ENCODE measurements at places on chromosomes 5 and 9. TPM values are rescaled to one million over a fixed set of nuclear protein-coding genes. Genes with fewer than 3 reads are reported as not detected.

Gene SLC36A3
- not detected for total RNA-seq

Gene SEC61B
- total RNA-seq = 58.6 TPM

Gene RAPGEF6
- 18.1 TPM for total RNA-seq

Gene SLC34A1
- total RNA-seq = 0.39 TPM

Gene FAM170A
- total RNA-seq = not detected

DNA sequence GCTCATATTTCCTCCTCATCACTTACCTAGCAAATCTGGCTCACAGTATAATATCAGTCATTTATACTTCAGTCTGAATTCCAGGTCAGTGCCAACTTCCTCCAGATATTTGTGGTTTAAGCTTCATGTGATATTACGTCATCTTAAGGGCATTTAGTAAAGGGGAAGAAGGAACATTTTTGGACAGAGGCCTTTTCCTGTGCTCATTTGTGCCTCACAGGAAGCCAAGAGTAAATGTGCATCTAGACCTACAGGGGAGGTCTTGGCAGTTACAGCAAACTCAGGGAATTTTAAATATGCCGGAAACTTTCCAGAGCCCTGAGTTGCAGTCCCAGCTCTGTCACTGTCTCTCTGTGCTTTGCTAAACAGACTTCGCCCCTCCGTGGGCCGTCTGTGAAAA lies 12.3 kb upstream of the KCNIP1 start:
- DNase-seq = peak; percentile 31

DNA sequence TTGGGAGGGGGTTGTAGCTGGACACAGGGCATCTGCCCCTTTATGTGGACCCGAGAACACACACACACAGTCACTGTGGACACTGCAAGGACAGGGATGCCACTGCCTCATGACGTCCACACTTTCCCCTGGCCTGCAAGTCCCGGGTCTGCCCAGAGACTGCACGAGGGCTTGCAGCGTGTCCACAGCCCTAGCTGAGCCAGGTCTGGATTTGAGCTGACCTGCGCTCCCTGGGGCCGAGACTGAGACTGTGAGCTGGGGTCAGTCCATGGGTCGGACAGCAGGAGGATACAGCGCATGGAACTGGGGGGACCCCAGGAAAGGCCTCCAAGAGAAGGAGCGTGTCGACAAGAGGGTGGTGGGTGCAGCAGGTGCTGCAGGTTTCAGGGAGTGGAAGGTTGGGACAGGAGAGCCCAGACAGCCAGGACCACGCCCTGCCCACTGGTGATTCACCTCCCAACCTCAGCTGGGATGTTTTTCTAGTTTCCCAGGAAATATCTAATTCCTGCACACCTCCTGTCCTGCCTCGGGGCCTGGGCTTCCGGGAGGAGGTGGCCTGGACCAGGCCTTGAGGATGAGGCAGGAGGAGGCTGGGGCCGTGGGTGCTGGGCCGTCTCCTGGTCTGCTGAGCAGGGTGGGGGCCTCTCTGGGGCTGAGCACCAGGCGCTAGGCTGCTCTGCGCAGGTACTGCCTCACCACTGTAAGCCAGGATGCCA lies 806 bp upstream of the RNF224 start:
- no peak for DNase-seq

DNA sequence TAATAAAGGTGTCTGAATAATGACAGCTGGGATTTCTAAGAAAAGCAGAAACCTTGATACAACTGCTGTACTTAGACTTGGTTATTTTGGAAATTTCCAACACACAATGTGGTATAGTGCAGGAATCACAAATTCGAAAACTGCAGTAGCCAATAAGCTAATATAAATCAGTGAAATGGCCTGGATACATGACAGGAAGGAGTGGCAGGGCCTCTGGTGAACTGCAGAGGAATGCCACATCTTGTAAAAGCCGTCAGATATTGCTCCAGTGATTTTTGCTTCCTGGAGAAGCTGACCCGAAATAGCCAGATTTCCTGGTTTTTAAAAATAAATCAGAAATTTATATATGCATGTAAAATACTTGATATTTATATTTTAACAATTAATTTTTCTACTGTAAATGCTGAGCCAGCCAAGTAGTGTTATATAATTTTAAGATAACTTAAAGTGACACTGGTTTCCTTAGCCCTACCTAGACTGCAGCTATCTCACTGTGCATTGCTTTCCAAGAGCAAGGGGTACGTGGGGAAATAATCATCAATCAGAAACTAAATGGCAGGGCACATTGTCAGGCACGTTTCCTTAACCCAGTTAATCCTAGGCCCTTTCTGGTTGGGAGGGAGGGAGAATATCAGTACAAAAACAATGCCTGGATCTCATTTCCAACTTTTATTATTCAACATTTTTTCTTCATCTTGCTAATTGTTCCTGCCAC lies 182.4 kb downstream of the RASEF start:
- DNase-seq = no peak

DNA sequence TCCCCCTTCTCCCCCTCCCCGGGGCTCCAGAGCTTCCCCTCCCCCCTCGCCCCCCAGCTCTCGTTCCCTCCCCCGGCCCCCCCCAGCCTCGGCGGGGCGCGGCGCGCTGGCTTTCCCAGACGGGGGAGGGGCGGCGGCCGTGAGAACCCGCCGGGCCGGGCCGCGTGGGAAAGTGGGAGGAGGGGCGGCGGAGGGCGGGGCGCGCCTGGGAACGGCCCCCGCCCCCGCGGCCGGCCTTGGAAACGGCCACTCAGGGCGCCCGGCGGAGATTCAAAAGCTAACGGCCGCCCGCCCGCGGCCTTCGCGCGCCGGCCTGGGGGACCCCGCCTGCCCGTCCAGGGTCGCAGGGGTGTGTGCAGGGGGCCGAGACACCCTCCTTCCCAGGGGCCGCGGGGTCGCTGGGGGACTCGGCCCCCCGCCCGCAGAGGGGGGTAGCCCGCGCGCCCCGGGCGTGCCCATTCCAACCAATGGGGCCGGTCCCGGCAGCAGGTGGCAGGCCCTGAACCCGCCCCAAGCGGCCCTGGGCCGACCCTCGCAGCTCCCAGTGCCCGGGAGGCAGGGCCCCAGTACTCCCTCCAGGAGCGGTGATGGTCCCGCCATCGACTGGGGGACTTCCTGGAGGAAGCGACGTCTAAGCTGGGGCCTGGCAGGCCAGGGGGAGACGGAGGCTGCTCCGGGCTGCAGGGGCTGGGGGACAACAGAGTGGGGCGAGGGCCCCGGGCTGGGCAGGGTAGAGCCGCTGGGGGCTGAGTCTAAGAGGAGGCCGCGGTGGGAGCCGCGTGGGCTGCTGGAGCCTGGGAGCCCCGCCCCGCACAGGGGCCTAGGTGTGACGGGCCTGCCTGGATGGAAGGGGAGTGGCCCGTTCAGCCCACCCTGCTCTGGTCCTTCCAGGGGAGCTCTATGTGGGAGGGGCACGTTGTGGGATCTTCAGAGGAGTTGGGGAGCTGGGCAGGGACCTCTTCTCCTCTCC lies 14.2 kb upstream of the NRARP start:
- peak; percentile 16 for DNase-seq

GRCh38 chr5:25119650-25120049 lies 474.9 kb upstream of the CDH10 start:
- DNase-seq = no peak

GRCh38 chr5:13027874-13028273 lies 916.6 kb downstream of the DNAH5 start:
- no peak for DNase-seq

- no peak for DNase-seq
Observed at GRCh38 chr5:53323943-53324642, 156.3 kb upstream of the FST start.

- DNase-seq = no peak
Observed at GRCh38 chr5:80960531-80961375, 590 bp downstream of the RASGRF2 start.

DNA sequence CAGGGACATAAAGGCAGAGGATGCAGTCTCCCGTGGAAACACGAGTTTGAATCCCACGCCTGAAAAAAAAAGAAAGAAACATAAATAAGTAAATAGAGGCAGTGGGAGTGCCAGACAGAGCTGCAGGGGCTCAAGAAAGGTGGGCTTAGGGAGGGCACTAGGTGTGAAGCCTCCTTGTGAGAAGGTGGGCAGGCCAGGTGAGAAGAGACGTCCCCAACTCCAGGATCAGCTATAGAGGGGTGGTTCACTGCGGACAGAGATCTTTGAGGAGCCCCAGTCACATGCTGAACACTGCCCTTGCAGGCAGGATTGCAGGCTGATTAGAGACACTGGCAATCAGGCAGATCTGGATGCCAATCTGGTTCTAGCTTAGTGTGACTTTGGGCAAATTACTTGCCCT lies 172.1 kb downstream of the RGS3 start:
- DNase-seq = no peak

DNA sequence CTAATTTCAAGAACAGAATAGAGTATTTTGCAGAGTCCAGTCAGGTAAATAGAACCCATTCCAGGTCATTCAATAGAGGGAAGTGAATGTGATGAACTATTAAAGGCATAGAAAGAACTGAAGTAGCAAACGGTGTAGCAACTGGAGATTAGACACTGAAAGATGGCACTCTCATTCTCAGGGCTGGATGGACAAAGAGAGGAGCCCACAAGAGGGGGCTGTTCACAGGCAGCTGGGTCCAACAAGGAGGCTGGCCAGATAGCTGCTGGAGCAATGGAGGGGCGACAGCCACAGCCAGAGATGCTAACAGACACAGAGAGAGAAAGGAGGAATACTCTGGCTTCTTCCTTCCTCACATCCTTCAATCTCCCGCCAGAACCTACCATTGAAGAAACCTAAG lies 93.1 kb upstream of the SMARCA2 start:
- DNase-seq = no peak

GRCh38 chr5:132497488-132497997 lies 7.0 kb upstream of the IRF1 start:
- peak; percentile 91 for DNase-seq

DNA sequence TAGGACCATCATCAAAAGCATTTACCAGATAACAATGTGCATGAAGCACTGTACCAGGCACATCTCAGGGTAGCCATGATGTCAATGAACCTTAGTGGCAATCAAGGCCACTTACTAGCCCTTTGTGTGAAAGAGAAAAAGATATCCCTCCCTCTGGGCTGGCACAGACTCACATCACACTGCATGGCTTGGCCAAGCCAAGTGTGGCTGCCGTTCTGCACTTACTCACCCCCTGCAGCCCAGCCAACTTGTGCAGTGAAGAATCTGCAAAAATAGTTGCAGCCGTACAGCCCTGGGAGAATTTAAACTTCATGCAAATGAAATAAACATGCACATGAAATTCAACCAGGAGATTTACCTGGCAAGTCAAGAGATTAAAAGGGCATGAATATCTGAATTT lies 333.5 kb downstream of the DEPDC1B start:
- DNase-seq = no peak

DNA sequence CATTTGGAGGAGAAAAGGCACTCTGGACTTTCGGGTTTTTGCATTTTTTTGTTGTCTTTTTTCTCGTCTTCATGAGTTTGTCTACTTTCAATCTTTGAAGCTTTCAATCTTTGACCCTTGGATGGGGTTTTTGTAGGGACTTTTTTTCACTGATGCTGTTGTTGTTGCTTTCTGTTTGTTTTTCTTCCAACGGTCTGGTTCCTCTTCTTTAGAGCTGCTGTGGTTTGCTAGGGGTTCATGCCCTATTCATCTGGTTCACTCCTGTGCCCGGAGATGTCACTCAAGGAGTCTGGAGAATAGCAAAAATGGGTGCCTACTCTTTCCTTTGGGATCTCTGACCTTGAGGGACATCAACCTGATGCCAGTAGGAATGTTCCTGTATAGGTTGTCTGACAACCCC lies 378.6 kb upstream of the TYRP1 start:
- DNase-seq = no peak

GRCh38 chr9:93147632-93148031 lies 13.6 kb upstream of the NINJ1 start:
- no peak for DNase-seq

- DNase-seq = no peak
Observed at GRCh38 chr9:133396952-133397351, 20.8 kb downstream of the STKLD1 start.

GRCh38 chr9:130531670-130532069 lies 47.7 kb upstream of the FUBP3 start:
- DNase-seq = no peak

- no peak for DNase-seq
Observed at GRCh38 chr5:160846642-160847041, 5.4 kb downstream of the ATP10B start.

DNA sequence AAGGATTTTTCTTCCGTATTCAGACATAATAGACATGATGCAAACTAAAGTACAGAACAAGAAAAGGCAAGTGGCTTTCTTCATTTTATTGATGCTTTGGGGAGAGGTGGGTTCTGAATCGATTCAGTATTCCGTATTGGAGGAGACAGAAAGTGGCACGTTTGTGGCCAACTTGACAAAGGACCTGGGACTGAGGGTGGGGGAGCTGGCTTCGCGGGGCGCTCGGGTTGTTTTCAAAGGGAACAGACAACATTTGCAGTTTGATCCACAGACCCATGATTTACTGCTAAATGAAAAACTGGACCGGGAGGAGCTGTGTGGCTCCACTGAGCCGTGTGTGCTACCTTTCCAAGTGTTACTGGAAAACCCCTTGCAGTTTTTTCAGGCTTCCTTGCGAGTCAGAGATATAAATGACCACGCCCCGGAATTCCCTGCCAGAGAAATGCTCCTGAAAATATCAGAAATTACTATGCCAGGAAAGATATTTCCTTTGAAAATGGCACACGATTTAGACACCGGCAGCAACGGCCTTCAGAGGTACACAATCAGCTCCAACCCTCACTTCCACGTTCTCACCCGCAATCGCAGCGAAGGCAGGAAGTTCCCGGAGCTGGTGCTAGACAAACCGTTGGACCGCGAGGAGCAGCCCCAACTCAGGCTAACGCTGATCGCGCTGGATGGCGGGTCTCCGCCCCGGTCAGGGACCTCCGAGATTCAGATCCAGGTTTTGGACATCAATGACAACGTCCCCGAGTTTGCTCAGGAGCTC lies 551 bp downstream of the PCDHB6 start:
- no peak for DNase-seq

DNA sequence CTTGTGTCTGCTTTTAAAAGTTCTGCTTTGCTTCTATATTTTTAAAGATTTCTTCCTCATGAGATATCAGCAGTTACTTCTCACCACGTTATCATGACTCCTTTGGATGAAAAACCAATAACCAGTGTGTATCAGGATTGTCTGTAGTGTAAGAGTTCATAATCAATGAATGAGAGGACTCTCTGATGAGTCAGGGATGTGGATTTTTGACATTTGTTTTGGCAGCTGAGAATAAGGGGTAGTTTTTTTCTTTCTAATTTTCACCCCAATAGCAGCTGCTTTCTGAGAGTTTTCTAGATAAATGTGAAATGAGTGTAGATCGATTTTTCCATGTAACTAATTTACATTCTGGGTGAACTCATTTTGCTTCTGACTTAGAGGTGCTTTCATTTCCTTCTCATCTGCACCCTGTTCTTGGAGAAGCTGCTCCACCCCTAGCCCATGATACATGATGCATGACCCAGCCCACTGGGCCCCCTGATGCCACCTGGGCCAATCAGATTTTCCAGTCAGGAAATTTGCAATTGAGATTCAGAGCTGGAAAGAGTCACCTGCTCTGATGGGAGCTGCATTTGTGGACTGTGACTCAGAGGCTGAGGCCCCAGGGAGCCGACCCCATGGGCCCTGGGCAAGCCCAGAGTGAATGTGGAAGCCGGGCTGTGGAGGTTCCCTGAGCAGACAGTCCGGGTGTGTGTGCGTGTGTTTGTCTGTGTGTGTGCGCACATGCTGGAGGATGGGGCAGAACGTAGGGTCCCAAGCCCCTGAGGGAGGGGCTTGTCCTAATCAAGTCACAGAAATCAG lies 159.3 kb downstream of the RGS3 start:
- no peak for DNase-seq
